HEK293T (cell line): ENCODE measurements at places on chromosomes 2 and 18.
A peak's percentile ranks its signal among the peaks of the same experiment; 100 is the strongest.

GRCh38 chr18:48887905-48888772 lies 62.6 kb downstream of the SMAD7 start:
- DNase-seq = no peak

DNA sequence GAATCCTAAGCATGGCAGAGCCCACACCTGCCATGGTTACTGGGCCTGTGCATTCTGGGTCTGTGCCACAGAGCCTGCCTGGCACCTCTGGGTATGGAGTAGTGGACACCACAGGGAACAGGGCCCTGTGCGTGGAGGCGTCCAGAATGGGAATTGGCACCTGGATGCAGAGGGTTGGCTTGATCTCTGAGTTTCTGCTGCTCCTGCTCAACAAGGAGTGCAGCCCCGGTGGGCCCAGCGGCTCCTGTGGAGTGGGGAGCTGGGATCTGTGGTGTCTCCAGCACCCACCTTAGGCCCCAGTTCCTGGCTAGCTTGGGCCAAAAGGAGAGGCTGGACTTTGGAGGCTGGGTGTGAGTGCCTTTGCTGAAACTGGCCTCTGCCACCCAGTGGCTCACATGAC lies 7.9 kb upstream of the ANKRD62 start:
- DNase-seq = no peak

DNA sequence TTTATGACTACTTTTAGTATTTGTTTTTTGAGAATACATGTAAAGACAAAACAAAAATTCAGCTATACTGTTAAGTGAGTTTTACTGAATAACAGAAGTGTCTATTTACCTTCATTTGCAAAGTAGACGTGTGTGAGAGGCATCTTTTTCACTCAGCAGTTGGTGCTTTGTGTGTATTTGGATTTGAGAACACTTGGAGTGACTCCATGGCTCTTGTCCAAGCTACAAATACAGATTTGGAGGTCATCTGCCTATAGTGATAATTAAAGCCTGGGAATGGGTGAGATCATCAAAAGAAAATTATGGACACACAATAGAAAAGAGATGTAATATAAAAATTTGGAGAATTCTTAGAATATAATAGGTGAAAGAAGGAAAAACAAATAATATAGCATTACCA lies 6.2 kb downstream of the NAB1 start:
- DNase-seq = no peak

GRCh38 chr2:58387701-58388100 lies 146.6 kb upstream of the FANCL start:
- DNase-seq = no peak

DNA sequence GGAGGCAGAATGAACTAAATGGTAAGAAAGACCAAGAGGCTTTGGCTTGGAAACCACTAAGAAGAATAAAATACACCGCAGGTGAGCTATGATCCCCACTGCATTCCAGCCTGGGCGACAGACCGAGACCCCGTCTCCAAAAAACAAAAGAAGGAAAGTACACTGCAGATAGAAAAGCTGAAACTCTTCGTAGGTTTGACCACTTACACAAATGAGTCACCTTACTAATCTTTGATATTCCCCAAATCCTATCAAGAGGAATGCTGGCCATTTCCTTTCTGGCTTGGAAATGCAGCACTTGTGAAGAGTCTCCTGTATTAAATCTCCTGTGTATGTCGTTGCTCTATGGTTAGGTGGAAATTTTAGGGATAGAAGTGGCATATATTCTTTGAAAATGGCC lies 108.8 kb downstream of the MTCL1 start:
- no peak for DNase-seq

DNA sequence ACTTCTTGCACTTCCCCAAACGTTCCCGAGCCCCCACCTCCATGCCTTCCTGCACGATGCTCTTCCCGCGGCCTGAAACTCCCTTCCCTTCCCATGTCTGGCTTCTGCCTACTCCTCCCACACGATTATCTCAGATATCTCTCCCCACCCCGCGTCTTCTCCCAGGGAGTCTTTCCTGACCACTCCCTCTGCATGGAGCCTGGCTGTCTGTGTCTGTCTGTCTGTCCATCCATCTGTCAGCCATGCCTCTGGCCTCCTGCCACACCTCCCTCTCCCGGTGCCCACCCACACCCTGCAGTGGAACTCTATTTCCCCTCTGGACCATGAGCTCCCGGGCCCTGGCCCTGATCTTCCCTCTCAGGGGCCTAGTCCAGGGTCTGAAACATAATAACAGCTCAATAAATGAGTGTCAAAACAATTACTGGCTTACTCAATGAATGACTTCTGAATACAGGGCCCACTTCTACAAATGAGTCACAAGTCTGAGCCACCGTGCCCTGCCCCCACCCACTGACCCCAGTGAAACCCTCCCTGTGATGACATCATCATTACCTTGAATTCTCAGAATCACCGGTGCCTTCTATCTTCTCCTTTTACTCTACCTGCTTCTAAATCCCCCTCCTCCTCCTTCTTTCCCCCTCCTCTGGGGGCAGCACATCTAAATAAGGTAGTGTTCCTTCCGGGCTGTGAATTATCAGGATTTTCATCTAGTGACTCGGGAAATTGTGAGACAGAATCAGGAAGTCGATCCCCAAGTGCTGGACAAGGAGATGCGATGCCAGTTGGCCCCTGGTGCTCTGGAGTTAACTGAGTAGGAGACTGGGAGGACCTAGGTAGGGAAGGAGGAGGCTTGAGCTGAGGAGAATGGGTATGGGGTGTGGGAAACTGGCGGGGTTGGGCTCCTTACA lies 46.1 kb upstream of the PLB1 start:
- no peak for DNase-seq

GRCh38 chr2:23988371-23988770 lies 21.5 kb upstream of the MFSD2B start:
- no peak for DNase-seq

GRCh38 chr2:11742317-11742701 lies 4.1 kb upstream of the LPIN1 start:
- no peak for DNase-seq

GRCh38 chr2:1673160-1673944 lies 71.0 kb downstream of the PXDN start:
- DNase-seq = no peak

GRCh38 chr2:229669841-229670240 lies 44.5 kb downstream of the DNER start:
- DNase-seq = no peak

DNA sequence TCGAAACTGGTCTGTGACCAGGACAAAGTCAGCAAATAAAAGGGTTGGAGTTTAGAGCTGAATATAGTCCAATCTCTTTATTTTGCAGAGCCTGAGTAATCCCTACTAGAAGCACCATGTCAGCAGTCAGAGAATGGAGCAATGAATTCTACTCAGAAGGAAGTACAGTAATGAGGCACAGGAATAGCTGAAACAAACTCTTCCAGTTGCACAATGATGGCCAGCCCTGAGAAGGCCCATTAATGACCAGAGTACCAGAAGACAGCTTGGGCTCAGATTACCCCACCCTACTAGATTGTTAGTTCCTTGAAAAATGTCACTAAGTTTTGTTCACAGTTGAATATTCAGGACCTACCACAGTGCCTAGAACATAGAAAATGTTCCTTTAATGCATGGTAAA lies 40.3 kb upstream of the SCG2 start:
- no peak for DNase-seq

DNA sequence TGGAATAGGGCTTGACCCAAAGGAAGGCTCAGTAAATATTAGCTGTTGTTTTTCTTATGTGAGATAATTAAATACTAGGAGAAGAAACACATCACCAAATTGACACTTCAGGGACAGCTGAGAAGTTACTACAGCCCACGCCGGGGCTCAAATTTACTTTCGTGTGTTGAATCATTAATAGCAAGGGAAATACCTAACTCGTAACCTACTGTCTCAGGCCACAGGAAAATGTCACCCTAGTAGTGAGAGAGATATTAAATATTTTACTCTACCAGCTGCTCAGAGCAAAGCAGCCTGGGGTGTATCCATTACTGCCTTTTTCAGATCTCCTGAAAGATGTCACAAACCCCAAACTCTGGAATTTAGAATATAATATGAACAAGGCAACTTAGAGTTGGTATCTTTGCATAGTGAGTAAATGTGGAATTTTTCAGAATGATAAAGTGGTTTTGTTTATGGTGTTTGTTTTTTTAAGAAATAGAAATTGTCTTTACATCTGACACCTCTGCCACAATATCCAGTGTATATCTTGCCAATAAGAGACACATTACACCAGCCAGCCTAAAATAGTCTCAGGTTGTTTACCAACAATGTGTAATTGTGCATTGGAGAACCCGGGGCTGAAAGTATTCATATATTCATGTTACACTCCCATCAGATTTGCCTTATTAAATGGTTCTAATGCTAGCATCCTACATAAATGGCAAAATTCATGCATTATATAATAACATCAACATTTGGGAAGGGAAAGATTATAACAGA lies 48.4 kb downstream of the ATP8B1 start:
- no peak for DNase-seq

GRCh38 chr2:158489366-158490112 lies 32.8 kb downstream of the PKP4 start:
- peak; percentile 27 for DNase-seq

DNA sequence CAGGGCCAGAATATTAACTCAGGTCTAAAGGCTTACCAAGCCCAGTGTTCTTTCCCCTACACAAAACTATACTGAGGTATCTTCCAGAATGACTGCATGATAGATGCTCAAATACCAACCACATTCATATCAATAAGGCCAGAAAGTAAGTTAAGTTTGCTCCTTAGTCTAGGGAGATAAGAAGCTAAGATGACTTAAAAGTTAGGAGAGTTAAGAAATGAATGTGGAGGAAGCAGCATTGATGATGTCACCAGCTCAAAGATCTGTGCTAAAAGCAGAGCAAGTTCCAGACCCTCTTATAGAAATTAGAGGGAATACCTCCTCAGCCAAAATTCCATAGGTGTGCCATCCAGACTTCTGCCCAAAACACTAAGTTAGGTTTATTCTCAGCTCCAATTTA lies 6.1 kb downstream of the PPP4R1 start:
- DNase-seq = no peak

DNA sequence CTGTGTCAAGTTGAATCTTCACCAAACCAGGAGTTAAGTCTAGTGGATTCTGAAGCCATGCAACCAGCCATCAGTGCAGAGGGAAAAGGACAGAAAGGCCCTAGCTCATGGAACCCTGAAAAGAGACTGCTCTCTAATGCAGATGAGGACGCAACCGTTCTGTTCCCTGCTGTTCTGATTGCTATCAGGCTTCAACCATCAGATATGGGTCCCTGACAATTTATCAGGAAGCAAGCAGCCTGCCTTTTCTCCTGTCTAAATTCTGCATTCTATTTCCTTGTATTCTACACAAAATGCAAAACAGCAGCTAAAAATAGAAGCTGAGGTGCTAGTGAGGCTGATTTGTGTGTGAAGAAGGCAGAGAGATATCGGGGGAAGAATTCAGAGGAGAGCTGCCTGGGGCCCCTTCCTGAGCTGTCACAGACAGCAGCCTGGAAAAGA lies 68.4 kb upstream of the RTN4 start:
- no peak for DNase-seq

DNA sequence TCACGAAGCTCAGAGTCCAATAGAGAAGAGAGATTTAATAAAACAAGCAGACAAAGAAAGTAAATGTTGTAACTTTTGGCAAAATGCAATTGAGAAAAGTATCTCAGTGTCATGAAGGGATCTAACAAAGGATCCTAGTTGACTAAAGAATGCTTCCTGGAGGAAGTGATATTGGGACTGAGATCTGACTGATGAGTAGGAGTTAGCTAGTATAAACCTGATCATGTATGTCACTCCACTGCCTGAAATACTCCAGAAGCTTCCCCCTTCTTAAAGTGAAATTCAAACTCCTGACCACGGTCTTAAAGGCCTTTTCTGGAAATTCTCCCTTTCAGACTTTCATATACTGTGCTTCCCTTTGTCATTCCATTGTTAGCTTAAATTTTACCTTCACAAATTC lies 1102.4 kb upstream of the ZEB2 start:
- DNase-seq = no peak

GRCh38 chr2:61774351-61774750 lies 79.5 kb downstream of the FAM161A start:
- DNase-seq = no peak

DNA sequence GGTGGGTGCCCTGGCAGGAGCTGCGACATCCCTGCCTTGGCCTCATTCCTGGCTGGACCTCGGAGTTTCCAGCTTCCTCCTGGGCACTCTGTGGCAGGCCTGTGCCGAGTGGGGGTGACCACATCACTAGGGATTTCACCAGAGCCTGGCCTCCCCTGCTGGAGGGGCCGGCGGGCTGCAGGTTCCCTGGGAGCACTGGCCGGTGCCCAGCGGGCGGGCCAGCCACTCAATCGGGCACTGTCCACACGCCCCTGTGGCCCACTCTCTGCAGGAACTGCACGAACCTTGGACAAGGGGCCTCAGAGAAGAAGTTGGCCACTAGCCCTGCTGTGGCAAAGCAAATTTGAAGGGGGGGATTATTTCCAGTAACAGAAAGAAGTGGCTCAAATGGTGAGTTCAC lies 110.7 kb upstream of the APCDD1 start:
- no peak for DNase-seq

- DNase-seq = no peak
Observed at GRCh38 chr2:223508372-223508771, 93.8 kb downstream of the SCG2 start.

DNA sequence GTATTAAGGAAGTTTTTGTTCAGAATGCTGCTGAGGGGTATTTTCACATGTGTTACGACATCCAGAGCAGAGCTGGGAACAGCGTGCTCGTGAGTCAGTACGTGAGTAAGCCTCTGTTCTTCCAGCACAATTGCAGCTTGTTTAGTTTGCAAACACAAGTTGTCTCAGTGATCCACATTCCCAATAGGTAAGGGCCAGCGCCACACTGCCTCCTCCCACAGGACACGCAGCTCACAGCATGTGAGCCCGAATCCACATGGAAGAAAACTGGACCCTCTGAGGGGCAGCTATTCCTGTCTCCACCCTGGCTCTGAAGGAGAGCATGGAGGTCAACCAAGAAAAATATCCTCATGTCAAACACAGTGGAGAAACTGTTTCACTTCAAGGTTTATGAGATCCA lies 173.9 kb upstream of the PID1 start:
- no peak for DNase-seq

- no peak for DNase-seq
Observed at GRCh38 chr2:58921676-58922075, 680.6 kb upstream of the FANCL start.

DNA sequence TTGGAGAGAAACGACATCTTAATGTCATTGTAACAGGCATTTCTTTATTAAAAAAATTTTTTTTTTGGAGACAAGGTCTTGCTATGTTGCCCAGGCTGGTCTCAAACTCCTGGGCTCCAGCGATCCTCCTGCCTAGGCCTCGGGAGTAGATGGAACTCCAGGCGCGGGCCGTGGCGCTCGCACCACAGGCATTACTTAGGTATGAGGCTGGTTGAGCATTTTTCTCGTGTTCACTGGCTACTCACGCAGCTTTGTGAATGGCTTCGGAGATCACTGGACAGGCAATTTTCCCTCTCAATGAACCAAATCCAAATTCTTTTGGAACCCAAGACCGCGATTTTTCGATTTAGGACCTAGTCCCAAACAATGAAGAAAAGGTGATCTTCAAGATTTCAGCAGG lies 795 bp upstream of the TCF7L1 start:
- peak; percentile 30 for DNase-seq
